ENCODE measurements at places on chromosomes 2 and 18.
A peak's percentile ranks its signal among the peaks of the same experiment; 100 is the strongest.

- DNase-seq = peak; percentile 37
These were observed 565.5 kb downstream of the CCDC85A start for GRCh38 chr2:56749152-56749752.

- no peak for DNase-seq
These were observed 9.7 kb upstream of the SFXN5 start for GRCh38 chr2:73081181-73081671.

DNA sequence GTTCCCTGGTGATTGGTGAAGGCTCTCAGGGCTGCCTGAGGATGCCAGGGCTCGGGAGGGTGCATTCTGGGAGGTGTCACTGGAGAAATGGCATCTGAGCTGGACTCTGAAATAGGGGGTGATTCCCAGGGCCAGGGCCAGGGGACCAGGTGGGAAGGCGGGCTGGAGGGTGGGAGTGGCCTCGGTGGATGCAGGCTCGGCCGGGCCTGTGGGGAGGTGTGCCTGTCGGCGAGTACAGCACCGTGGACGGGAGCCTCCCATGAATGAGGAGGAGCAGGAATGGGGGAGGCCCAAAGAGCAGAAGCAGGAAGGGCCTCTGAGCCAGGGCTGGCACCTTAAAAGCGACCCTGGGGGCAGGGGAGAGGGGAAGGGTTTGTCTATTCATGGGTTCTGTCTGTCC is 116.8 kb downstream of the GBX2 start:
- DNase-seq = no peak

DNA sequence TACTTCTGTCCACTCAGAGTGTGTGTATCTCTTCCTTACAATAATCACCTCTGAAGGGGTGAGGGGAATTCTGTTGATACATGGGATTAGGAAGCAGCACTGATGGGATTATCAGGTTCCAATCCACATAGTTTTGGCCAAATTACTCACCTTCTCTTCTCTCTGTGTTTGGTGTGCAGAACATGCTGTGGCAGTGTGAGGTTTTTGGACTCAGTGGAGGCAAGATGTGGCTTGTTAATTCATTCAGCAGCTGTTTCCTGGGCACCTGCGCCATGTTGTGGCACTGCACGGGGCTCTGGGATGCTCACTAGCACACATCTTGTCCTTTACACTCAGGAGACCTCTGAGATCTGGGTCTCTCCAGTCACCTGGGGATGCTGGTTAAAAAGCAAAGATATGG is 350.3 kb upstream of the HS6ST1 start:
- peak; percentile 60 for DNase-seq

DNA sequence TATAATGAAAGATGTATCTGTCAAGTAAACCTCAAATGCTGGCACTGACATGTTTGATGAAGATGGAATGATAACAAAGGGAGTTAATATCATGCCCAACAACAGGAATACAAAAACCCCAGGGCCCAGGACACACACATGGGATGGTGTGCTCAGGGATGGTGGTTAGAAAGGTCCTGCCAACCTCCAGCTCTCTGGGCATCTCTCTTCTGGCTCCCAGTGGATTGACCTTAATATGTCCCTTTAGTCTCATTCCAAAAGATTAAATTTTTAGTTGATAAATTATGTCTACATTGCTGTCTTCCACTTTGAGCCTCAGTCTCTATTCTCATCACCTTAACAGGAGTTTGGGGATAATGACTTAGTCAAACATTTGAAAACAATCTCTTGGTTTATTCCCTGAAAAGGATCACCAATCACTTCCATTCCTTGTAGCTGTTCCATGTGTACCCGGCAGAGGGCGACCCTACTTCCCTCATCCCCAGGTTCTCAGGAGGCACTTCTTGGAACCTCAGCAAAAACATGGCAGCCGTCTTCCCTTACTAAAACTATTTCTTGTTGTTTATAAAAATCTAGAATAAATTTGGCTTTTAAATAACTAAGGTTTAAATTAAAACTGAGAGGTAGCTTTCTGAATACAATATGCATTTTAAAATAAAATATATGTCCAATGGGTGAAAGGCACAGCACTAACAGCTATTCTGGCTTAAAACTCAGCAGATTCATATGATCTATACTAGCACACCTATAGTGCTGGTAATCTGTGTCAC is 29.6 kb downstream of the MCEE start:
- DNase-seq = peak; percentile 72

DNA sequence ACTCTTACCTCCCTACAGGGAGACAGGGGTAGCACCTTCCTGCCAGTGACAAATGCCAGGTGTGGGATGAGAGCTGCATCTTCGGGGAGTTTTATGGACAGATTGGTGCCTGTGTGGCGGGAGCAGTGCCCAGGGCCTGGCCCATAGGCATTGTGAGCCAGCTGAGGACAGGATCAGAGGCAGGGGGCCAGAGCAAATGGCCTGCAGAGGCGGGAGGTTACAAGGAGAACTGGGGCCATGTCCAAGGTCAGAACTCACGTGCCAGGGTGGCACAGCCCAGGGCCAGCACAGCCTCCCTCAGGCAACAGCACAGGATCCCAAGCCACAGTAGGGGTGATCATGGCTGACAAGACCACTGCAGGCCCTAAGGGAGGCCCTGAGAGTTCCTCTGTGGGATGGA is 40.2 kb upstream of the MCFD2 start:
- no peak for DNase-seq

GRCh38 chr2:172323861-172324597 is 103.4 kb upstream of the ITGA6 start:
- no peak for DNase-seq

DNA sequence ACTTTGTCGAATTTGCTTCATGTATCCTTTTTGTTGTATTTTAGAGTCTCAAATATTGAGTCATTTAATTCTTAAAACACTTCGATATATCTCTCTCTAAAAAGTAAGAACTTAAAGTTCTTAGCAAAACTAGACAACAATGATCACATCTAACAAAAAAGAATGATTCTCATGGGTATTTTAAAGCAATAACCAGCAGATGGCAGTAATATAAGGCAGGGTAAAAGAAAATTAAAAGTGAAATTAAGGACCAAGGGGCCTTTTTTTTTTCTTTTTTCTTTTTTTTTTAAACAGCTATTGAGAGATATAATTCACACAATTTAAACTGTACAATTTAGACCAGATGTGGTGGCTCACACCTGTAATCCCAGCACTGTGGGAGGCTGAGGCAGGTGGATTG is 9.9 kb upstream of the AOX1 start:
- DNase-seq = no peak

DNA sequence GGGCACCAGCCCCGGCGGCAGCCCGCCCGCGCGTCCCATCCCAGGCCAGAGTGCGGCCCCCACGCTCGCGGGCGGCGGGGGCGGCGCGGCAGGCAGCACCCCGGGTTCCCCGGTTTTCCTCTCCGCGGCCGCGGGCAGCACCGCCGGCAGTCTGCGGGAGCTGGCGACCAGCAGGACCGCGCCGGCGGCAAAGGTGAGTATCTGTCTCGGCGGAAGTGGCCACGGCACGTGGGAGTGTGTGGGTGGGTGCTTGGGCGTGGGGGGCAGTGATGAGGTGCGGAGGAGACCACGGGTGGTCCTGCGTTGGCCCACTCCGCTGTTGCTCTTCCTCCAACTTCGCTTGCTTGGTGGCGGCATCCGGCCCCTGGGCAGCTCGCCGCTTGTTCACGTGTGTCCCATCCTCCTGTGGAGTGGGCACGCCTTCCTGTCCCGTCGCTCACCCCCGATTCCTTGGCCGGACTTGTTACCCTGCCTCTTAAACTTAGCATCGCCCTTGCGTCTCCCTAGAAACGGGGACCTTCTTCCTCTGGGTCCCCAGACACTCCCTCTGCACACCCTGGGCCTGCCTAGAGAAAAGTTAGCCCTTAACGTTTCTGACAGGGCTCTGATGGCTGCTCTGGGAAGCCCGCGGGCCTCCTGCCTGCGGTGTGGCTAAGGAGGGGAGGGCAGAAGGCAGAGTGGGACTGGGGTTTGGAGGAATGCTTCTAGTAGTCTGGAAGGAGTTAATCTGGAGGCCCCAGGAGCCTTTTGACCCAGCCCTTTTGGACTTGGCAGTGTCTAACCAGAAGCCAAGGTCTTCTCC is 1.1 kb downstream of the SH3RF3 start:
- DNase-seq = peak; percentile 34

DNA sequence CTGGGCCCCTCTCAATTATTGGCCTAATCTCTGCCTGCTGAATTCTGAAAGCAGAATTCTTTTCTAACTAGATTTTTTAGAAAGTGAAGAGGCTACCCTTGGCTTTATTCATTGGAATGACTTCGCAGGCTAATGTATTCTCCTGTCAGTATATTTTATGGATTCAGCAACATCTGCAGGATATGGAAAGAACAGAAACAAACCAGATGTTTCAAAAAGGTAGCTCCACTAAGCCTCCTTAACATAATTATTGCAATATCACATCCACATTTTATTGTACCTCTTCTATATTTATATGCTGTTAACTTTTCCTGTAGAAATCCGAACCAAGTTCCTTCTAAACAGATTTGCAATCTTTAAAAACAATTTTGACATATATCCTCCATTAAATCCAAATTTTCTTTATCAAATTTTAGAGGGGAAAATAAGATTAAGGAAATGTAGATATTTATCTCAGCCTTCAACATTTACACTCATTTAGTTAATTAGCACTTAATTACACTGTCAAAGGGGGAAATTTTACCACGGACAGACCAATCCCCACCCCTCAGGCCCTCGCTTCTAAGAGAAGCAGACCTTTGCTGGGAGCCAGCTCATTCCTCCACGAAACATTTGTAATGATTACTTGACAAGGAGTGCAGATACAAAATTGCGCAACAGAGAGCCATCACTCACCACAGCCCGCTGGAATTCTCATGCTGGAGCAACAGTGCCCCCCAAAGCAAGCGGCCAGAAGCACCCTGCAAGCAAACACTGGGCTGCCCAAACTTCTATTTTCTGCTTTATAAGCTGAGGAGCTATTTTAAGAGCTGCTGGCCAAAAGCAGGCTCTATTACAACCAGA is 253.4 kb downstream of the ETAA1 start:
- DNase-seq = peak; percentile 85

- DNase-seq = no peak
These were observed 16.0 kb downstream of the ZBTB7C start for GRCh38 chr18:48393170-48393569.

- DNase-seq = no peak
These were observed 117.9 kb downstream of the ETAA1 start for GRCh38 chr2:67515056-67515455.

DNA sequence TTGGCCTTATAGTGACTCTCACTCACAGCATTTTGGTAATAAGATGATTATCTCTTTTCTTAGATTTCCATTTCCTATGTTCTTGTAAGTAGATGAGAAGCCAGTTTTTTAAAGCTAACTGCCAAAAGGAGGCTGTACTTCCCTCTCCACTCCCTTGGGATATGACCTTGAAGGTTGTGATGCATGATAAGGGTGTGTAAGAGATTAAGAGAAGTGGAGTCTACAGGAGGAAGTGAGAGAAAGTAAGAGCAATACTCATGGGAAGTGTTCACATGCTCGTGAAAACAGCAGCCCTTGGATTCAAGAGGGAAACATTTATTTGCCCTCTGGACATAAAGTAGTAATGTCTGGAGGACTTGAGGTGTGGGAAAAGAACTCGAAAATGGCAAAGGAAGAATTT is 171.5 kb downstream of the EVA1A start:
- no peak for DNase-seq

GRCh38 chr18:10787293-10787901 is 261.6 kb downstream of the NAPG start:
- DNase-seq = peak; percentile 75

- DNase-seq = no peak
These were observed 816.2 kb downstream of the NRXN1 start for GRCh38 chr2:50215736-50216135.

DNA sequence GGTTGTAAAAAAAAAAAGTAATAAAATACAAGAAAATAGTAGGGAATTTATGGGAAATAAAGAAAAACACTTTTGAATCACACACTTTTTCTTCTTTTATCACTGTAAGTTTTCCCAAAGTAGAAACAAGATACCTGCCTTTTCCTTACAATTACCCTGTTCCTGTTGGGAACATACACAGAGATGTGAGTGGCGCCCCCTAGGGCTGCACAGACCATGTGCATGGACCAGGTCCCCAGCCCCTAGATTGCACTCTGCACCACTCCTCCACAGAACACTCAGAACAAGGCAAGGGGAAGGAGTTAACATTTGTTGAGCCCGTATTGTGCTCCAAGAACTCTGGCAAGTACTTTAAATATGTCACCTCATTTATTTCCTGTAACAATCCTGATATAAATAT is 118.7 kb upstream of the NRP2 start:
- peak; percentile 66 for DNase-seq

- DNase-seq = peak; percentile 67
These were observed 182.3 kb downstream of the RDH14 start for GRCh38 chr2:18378020-18378653.

GRCh38 chr2:127122361-127123027 is 15.5 kb upstream of the BIN1 start:
- DNase-seq = no peak

GRCh38 chr2:169265591-169265990 is 96.7 kb downstream of the LRP2 start:
- no peak for DNase-seq

DNA sequence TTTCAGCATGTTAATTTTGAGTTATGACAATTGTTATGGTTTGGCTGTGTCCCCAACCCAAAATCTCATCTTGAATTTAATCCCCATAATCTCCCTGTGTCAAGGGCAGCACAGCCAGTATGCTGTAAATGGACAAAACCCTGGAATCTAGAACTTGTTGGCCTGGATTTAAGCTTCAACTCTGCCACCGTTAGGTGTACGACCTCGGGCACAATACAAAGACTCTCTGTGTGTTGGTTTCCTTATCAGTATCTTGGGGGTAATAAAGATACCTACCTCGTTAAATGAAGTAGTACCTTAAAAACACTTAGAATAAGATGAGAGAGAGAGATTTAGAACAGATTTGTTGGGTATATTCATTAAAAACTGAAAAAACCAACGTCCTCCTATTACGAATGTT is 106.5 kb downstream of the CDH19 start:
- DNase-seq = peak; percentile 6

- DNase-seq = no peak
These were observed 22.2 kb downstream of the INPP5D start for GRCh38 chr2:233082222-233082930.

DNA sequence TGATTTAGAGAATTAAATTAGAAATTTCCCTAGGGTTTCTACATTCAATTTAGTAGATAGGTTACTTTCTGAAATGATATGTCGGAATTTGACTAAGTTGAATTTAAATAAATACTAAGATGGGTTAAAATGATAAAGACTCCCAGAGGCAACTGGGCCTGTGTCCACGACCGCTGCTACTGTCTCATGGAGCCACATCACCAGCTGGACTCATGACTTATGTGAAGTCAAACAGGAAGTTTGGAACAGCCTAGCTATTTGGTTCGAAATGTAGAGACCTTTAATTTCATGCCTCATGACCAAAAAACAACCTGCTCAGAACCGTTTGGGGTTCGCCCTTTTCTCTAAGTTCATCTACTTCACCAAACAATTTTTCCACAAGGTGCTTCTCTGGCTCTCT is 22.2 kb downstream of the GRHL1 start:
- no peak for DNase-seq

GRCh38 chr2:19894134-19894792 is 7.5 kb downstream of the TTC32 start:
- no peak for DNase-seq

Data from mesendoderm (in vitro differentiated cells).